ENCODE measurements at places on chromosomes 6 and 20.
A peak's percentile ranks its signal among the peaks of the same experiment; 100 is the strongest.

DNA sequence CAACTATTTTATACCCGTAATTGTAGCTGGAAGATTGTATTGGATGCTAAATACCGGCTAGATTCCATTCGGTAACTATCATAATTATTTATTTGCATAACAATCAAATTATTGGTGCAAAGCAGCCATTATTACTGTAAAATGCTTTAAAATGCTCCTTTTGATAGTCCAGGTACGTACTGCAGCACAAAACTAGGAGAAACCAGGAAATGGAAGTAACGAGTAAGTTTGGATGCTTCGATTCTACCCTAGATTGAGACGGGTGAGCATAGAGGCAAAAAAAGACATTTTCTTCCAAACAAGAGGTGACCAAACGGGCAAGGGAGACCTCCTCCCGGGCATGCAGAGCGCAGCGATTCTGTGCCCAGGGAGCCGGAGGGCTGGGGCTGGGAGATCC, 469 bp upstream of the XRN2 start:
- no peak for DNase-seq

DNA sequence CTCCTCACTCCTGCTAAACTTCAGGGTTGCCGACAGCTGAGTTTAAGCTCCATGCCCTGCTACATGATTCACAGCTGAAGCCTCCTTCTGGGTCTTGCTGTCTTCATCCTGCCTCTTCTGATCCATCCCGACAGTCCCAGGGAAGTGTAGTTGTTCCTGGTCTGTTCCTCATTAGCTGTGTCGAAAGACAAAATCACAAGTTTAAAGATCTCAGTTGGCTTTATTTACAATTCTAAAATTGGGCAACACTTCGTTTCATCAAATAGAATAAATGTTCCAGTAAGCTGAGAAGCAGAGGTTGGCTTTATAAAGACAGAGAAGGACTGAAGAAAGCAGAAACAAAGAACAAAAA, 4.1 kb upstream of the SLC2A10 start:
- DNase-seq = no peak

GRCh38 chr20:57047281-57048026, 219.0 kb downstream of the BMP7 start:
- no peak for DNase-seq

DNA sequence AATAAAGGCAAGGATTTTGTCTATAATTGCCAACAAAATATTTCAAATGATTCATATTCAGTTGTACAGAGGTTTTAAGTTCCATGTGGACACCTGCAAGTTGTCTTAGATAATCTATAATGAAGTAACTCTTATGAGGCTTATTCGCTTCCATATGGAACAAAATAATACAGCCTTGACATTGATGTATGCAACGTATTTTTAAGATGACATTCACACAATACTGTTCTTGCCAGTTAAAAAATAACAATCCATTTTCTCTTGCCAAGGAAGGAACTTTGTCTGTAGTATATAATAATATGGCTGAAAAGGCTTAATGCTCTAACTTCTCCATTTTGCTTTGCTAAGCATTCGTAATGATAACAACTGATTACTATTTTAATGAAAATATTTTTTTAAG, 269.3 kb upstream of the FKBP1C start:
- DNase-seq = no peak

- no peak for DNase-seq
These were observed 493.8 kb downstream of the NKAIN2 start for GRCh38 chr6:124297507-124297906.

DNA sequence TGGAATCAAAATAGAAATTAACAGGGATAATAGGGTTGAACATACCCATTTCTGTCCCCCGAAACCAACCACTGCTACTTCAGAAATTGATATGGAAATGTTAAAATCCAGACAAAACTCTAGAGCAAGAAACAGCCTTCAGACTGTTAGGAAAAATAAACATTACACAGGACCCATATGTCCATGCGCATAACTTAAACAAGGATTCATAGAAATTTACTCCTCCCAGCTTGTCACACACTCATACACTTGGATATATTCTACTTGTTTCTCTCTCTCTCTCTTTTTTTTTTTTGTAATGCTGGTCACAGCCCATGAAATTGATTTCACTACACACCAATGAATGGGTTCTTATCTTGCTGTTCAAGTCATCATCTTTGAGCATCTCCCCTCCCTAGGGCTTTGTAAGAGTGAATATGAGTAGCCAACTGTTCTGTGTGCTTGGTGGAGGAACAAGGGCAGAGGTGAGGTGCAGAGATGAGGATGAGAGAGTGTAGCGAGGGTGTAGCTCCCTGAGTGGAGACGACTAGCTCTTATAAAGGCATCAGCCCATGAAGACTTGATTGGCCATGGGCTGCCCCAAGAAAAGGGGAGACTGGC, 61.8 kb upstream of the MLN start:
- DNase-seq = no peak

- peak; percentile 43 for DNase-seq
These were observed 219.3 kb upstream of the RNF217 start for GRCh38 chr6:124742971-124743370.

GRCh38 chr6:34115403-34115795, 30.5 kb downstream of the GRM4 start:
- DNase-seq = no peak

- no peak for DNase-seq
These were observed 88.4 kb downstream of the SULF2 start for GRCh38 chr20:47696856-47697255.

DNA sequence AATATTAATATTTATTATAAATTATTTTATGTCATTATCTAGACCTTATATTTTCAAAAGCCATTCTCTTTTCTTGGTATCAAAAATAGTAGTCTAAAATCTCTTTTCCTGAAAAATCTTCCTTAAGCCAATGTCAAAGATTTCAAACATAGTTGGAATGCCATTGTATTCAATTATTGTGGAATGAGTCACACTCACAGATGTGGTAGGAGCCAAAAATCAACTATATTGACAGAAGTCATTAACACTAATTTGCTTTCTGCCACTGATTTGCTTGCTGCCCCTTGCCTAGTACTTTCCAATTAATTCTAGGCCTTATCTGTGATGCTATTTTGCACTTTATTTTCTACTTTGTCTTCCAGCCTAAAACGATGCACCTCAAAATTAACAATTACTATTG, 1326.3 kb upstream of the GJE1 start:
- peak; percentile 16 for DNase-seq

DNA sequence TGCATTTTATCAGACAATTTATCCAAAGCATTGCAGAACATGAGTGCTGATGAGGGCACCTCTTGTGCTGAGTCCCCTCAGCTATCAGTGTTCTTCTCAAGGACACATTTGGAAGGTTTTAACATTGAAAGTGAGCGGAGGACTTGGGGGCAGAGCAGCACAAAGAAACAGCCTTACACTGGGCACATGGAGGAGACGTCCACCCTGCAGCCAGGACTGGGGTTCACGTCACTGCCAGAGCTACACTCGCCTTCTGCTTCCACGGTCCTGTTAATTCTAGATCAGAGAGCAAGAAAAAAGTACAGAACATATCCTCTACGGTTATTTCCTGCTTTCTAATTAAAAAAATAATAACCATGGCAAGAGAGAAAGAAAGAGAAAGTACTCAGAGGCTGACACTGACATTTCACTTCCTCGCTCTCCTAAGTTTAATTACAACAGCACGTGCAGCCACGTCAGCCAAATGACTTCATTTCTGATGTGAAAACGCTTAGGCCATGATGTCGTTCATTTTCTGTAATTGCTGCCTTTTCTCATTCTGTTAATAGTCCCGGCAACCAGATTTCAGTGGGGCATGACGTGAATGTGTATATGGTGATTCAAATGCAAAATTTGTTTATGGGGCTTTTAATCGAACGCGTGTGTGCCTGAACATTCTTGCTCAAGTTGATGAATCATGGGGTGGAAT, 5.1 kb downstream of the PRND start:
- DNase-seq = peak; percentile 73

- DNase-seq = no peak
These were observed 165.6 kb upstream of the PRSS16 start for GRCh38 chr6:27081931-27082330.

DNA sequence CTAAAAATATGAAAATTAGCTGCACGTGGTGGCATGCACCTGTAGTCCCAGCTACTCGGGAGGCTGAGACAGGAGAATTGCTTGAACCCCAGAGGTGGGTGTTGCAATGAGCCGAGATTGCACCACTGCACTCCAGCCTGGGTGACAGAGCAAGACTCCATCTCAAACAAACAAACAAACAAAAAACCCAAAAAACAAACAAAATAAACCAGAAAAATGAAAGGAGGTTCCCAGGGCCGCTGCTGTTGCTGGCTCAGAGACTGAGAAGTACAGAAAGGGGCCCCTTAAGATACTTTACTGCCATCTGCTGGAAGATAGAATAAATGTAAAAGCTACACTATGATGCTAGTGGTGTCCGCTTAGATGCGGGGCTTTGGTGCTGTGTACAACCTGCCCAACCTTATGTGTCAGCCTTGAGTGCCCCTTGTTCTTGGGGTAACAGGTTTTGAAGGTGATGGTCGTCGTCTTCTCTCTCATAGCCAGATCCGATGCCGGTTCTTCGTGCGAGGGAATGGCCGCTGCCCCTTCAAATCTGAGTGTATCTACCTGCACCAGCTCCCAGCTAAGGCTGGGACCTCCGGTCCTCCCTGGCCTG, 2.8 kb upstream of the FANCE start:
- peak; percentile 38 for DNase-seq

DNA sequence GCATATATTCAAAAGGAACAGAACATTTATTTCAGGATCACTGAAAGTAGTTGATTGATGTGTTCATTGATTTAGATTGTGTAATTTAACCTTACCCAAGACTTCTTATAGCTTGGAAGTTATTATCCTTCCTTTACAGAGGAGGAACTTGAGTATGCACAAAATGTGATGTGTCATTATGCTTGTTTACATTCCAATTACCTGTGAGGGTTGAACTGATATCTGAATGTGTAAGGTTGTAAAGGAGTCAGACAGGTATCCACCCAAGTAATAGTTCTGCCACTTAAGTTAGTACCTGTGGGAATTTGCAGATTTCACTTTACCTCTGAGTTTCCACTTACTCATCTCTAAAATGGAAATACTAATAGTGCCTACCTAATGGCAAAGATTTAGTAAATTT, 668.2 kb downstream of the DOK5 start:
- no peak for DNase-seq

- no peak for DNase-seq
These were observed 321.2 kb upstream of the MAP3K7 start for GRCh38 chr6:90907931-90908655.

GRCh38 chr6:2578767-2579166, 172.0 kb downstream of the MYLK4 start:
- peak; percentile 7 for DNase-seq

DNA sequence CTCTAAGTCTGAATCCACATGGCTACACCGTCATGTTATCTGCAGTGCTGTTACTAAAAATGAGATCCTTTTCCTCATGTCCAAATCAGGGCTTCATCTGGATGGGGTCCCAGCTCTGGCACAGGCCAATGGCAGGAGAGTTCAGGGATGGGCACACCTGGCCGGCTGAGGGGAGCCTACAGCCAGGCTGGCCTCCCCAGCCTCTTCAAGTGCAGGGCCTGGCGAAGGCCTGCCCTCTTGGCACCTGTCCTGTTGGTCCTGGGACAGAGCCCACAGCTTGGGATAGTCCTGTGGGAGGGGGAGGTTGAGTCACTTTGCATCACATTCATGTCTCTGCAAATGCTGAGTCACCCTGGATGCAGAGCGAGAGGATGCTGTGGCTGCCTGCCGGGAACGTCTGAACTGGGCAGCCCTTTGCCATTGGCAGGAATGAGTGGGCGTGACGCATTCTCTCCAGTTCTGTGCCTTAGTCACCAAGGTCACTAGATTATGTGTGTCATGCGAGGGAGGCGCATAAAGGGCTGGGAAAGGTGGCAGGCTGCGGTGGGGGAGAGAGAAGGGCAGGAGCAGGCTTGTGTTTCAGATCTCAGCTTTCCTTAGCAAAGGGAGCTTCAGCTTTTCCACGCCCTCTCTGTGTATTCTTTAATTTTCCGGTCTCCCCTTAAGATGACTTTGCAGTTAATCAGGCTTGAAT, 223.2 kb upstream of the ECI2 start:
- peak; percentile 100 for DNase-seq

GRCh38 chr6:69915346-69915745, 49.0 kb downstream of the COL19A1 start:
- no peak for DNase-seq

DNA sequence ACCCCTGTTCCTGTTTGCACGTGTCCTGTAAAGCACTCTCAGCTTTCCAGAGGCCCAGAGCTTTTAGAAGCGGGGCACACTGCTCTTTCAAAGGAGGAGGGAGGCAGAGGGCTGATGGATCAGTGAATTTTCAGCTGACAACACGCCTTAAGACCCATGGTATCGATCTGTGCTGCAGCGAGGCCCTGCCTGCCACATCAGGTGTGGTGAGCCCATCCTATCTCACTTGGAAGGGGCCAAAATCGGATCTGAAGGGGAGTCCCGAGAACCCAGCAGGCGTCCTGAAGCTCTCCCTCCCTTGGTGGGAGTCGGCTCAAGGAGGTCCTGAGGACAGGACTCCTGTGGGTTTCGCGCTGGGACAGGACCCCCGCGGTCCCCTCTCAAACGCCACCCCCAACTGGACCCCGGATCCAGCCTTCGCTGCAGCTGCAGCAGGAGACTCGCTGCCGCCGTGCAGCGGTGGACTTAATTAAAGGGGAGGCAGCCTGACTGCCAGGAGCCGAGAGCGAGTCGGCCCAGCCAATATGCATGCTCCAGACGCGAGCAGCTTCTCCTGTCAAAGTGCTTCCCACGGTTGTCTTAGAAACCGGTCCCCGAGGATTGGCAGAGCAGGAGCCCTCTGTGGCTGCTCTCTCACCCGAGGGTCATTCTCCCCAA, 580.0 kb upstream of the ZNF337 start:
- DNase-seq = peak; percentile 2

- peak; percentile 80 for DNase-seq
These were observed 130.8 kb downstream of the TIAM2 start for GRCh38 chr6:155125906-155126305.

GRCh38 chr6:135052939-135053338, 1.7 kb downstream of the HBS1L start:
- DNase-seq = no peak

- no peak for DNase-seq
These were observed 28.3 kb upstream of the AFDN start for GRCh38 chr6:167798453-167798852.

Measured in astrocyte (in vitro differentiated cells and primary cell).